ENCODE measurements at places on chromosomes 11 and 22.

DNA sequence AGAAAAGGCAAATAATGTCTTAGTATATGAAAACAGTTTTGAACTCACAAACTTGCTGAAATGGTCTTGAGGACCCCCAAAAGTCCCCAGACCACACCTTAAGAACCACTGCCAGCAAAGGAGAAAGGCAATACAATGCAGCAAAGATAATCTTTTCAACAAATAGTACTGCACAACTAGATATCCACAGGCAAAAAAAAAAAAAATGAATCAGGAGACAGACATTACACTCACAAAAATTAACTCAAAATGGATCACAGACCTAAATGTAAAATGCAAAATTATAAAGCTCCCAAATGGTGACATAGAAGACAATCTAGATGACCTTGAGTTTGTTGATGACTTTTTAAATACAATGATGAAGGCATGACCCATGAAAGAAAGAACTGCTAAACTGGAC is 8.3 kb downstream of the PICALM start:
- DNase-seq, result no peak

- no peak for DNase-seq
Observed at GRCh38 chr22:18114495-18114894, 3.9 kb downstream of the TUBA8 start.

- no peak for DNase-seq
Observed at GRCh38 chr11:74299015-74299414, 12.4 kb downstream of the P4HA3 start.

DNA sequence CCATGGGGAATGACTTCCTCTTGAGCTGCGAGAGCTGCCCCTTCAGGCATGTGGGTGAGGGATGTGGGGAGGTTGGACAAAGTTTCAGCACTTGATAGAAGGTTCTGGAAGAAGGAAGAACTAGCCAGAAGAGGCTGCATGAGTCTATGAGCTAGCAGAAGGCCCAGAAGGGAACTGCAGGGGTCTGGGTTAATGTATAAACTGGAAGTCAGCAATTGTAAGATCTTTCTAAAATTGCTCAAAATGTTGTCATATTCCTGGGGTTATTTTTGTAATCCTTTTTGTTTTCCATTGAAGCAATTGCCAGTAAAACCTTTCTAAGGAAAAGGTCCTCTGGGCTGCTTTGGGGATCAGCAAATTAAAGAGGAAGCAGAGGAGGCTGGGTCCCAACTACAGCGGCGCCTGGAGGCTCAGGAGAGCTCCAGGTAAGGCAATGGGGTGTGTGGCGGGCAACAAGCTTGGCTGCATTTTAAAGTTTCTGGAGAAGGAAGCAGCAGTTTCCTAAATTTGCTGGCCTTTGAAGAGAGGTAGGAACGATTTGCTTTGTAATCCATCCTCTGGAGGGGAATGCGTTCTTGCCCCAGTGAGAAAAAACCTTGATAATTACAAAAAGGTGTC is 29.2 kb downstream of the ADAMTS15 start:
- DNase-seq, result no peak

DNA sequence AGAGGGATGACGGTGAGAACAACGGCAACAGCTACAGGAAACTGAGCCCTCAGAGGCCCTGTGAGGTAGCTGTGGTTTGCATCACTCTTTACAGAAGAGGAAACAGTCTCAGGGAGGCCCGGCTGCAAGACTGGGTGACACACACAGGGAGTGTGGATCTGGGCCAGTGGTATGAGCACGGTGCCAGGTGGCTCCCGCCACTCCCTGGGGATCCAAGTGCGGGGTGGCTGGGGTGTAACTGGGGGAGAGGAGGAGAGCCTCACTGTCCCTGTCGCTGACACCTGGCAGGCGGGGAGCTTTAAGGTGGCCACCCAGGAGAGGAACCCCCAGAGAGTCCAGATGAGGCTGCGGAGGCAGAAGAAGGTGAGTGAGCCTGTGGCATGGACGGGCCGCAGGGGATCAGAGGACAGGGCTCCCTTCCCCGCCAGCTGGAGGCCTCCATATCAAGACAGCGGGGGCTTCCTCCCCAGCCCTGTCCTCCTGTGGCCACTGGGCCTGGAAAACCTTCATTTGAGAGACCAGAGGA is 5.6 kb downstream of the RGL4 start:
- no peak for DNase-seq

- DNase-seq, result no peak
Observed at GRCh38 chr22:42680648-42681047, 31.5 kb upstream of the CYB5R3 start.

- peak; percentile 82 for DNase-seq
Observed at GRCh38 chr22:43151251-43152002, at the start of gene TSPO. Gene TSPO, plus strand, starts transcription at chr22:43151559. Its CDS starts 7,680 bp downstream, at chr22:43159239.

- DNase-seq, result no peak
Observed at GRCh38 chr11:10076458-10077141, 217.4 kb downstream of the SBF2 start.

GRCh38 chr11:116782728-116783127 is 5.1 kb downstream of the ZPR1 start:
- DNase-seq, result no peak

- DNase-seq, result no peak
Observed at GRCh38 chr11:96319898-96320656, 22.9 kb downstream of the MAML2 start.

GRCh38 chr22:19232623-19233022 is 54.1 kb upstream of the SLC25A1 start:
- no peak for DNase-seq
